Left colon (tissue), 2 donors: ENCODE measurements at places on chromosomes 2 and 18. TPM values are rescaled to one million over a fixed set of nuclear protein-coding genes. Genes with fewer than 3 reads are reported as not detected.

The PLCL1 gene
- total RNA-seq = 3.0 TPM

DNA sequence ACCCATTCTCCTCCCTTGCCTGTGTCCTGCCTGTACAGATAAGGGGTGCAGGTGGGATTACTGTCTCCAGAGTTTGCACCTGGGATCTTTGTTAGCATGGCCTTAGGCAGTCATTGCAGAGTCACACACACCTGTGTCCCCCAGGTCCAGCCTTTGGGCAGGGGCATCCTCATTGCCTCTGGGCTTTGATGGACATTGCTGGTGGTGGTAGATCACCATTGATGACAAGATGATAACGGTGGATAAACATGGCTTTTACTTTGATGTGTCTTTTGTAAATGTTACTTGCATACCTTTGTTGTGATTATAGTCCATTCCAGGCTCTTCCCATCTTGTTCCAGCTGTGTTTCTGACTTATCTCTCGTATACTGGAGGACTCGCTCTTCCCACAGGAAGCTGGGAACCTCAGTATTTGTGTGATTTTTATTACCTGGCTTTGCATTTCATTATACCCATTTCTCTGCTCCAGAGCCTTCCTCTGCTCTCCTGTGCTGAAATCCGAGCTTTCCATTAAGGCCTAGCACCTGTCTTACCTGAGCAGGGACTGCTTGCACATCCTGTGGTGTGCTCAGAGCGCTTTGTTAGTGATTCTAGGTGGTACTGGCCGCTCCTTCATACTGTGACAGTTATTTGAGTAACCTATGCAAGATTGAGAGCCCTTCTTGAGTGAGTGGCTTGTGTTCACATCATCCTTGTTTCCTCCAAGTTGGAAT, 79.2 kb downstream of the PTPRM start:
- no peak for DNase-seq

DNA sequence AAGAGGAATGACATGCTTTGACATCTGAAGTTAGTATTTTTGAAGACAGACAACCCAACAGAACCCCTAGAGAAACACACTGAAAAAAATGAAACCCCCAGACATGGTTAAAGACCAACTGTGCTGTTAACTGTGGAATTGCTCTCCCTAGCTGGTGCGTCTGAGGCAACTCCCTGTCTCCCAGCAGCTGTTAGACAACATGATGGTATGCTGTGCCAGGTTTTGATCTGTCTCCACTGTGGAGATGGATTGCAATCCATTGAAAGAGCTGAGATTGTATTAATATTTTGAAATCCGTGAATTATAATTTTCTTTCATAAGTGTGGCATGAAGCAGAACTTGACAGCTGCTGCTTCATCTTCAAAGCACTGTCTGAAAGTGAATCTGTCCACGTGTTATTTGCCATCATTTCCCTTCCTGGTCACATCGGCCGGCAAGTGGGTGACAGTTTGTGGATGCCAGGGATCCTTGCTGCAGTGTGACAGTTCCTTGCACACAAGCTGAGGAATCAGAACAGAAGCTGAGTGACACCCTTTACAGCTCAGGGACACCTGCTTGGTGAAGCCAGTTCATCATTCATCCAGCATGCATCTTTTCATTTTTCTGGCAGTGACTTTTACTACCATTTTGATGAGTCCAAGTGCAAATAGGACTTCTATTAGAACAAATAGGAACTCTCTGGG, 58.2 kb upstream of the ACSL3 start:
- no peak for DNase-seq

DNA sequence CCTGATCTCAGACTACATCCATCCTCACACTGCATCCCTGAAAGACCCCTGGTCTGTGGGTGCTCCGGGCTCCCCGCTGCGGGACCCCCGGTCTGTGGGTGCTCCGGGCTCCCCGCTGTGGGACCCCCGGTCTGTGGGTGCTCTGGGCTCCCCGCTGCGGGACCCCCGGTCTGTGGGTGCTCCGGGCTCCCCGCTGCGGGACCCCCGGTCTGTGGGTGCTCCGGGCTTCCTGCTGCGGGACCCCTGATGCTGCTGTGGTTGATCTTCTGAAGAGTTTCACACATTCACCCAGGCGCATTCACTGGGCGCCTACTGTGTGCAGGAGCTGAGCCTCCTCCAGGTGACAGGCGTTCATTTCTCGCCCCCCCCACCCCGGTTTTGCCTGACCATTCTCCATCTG, 162.7 kb upstream of the SALL3 start:
- no peak for DNase-seq
